A549 treated with GW870086 at 1 μM for 4 hours (cell line): ENCODE measurements at places on chromosomes 11 and 22. TPM values are rescaled to one million over a fixed set of nuclear protein-coding genes. Genes with fewer than 3 reads are reported as not detected.

Gene NXPE4
- not detected in 5 replicates for total RNA-seq

Gene C11orf97
- total RNA-seq: not detected in 5 replicates

Gene KRTAP5-1
- not detected in 5 replicates for total RNA-seq

Gene OR10A2
- total RNA-seq: not detected in 5 replicates

Gene NPAS4
- not detected in 5 replicates for total RNA-seq

Gene SLC35C1
- total RNA-seq: 28.2 to 34.1 TPM (median 32.0 TPM) in 5 replicates

Gene UPB1
- total RNA-seq: not detected in 5 replicates

Gene CATSPERZ
- 1.2 to 3.8 TPM (median 2.4 TPM) in 5 replicates for total RNA-seq

Gene MMP13
- total RNA-seq: not detected in 5 replicates

Gene POLR3H
- total RNA-seq: 24.6 to 44.1 TPM (median 40.1 TPM) in 5 replicates

Gene NCAM1
- not detected in 5 replicates for total RNA-seq

Gene PGA5
- total RNA-seq: not detected in 5 replicates

Gene CALCA
- total RNA-seq: 0.07 to 0.19 TPM (median 0.14 TPM) in 3 of 5 replicates, not detected in the others

Gene USP2
- 0.48 to 0.79 TPM (median 0.68 TPM) in 5 replicates for total RNA-seq

Gene ISX
- not detected in 5 replicates for total RNA-seq

Gene OR6A2
- total RNA-seq: not detected in 5 replicates

Gene P2RX6
- total RNA-seq: 0.58 to 1.2 TPM (median 0.79 TPM) in 5 replicates

Gene CYB5R2
- 4.0 to 6.8 TPM (median 4.4 TPM) in 5 replicates for total RNA-seq

Gene GSTT2
- total RNA-seq: 0.29 TPM in 1 of 5 replicates, not detected in the others

Gene CD82
- total RNA-seq: 3.7 to 9.2 TPM (median 7.0 TPM) in 5 replicates

Gene SORL1
- total RNA-seq: 1.4 to 2.0 TPM (median 1.6 TPM) in 5 replicates
